ENCODE measurements at places on chromosomes 5 and 9.

- DNase-seq = no peak
Measured at GRCh38 chr9:76378367-76379073, 15.7 kb downstream of the RFK start.

- no peak for DNase-seq
Measured at GRCh38 chr9:38144421-38144820, 75.4 kb upstream of the SHB start.

GRCh38 chr9:97889941-97890887 is 32.1 kb downstream of the TRMO start:
- DNase-seq = no peak

DNA sequence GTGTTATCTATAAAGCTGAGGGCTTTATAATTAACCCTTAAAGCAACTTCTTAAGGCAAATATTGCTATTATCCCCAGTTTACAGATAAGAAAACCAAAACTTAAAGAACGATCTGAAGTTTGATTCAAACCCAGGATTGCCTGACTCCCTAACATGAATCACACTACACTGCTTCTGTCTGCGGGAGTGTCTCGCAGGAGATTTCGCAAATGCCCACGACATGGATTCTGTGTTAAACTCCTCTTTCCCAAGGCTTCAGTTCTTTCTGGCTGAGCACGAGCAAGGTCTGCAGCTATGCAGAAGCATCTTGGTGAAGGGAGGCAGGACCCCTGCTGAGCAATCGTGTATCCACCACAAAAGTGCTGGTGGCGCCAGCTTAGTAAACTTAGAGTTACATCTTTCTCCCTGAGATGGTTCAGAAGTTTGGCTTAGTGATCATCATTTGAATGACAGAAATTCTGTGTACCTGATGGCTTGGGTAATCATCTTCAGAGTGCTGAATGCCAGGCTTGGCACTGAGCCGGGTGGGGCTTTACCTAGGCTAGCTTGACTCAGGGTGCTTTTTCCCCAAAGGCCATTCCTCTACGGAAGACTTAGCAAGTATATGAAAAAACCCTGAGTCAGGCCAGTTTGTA is 81.4 kb upstream of the PIK3R1 start:
- DNase-seq = no peak

- DNase-seq = no peak
Measured at GRCh38 chr5:66987949-66988838, 208.4 kb downstream of the CD180 start.

GRCh38 chr5:151906246-151906645 is 18.4 kb downstream of the GLRA1 start:
- DNase-seq = no peak

GRCh38 chr5:40390281-40391149 is 289.2 kb upstream of the PTGER4 start:
- DNase-seq = no peak

DNA sequence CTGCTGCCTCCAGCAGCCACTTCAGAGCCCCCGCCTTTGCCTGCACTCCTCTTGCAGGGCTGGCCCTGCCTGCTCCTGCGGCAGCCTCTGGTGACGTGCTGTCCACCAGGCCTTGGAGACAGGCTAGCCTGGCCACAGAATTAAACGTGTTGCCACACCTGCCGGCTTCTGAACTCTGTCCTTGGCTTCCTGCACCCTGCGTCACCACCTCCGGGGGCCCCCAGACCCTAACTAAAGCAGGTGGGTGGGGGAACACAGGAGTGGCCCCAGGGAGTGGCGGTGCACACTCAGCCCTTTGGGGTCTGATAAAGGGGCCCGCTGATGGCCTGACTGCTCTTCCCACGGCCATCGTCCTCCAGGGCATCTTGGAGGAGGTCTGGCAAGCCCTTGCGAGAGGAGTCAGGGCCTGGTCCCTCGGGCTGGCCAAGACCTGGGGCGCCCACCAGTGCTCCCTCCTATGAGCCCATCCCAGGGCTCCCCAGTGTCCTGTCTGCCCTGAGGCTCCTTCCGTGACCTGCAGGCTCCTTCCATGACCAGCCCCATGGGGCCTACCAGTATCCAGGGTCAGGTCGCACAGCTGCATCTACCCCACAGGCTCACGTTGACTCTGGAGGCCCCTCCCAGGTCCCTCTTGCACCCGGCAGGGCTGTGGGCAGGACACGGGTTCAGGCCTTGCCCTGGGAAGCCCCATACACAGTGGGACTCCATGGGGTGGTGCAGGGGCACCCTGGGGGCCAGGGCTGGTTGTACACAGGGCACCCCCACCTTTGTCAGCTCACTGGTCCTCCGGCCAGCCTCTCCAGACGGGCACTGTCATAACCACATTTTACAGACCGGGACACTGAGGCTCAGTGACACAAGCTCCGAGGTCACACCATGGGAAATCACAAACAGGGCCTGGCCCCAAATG is 1.0 kb upstream of the MAMDC4 start:
- no peak for DNase-seq

DNA sequence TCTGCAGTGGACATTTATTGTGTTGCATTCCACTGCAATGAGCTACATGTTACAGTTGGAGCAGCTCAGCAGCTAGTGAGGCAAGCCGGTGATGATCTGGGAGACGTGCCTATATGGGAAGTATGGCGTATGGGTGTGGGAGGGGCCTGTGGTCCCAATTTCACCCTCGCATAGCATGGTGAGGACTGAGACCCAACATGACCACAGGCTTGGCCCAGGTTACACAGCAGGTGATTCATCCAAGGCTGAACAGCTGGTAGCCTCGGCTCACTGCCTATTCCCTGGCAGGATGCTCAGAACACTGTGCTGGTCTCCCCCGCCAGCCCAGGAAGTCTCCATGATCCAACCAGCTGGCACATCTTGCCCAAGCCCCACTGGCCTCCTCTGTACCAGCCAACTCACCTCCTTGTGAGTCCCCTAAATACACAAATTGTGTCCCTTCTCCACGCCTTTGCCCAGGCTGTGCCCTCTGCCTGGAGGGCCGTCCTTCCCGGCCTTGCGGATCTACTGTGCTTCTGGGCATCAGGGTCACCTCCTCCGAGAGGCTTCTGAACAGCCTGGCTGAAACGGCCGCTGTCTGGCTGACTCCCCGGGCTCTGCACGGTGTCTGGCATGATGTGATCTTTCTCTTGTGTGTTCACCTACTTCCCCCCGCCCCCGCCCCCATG is 81.4 kb downstream of the NSUN2 start:
- no peak for DNase-seq

GRCh38 chr9:86034863-86035734 is 64.3 kb downstream of the GOLM1 start:
- no peak for DNase-seq

DNA sequence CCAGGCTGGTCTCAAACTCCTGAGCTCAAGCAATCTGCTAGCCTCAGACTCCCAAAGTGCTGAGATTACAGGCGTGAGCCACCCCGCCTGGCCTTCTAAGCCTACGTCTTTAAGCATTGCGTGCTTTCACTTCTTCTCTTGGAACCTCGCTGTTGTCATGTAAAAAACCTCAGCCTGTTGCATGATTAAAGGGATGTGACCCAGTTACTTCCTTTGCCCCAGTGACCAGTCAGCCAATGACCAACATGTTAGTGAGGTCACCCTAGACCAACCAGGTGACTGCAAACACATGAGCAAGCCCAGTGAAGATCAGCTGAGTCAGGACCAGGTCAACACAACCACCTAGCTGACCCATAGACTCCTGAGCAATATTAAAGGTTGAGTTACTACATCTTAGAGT is 10.5 kb downstream of the KIF4B start:
- DNase-seq = no peak

DNA sequence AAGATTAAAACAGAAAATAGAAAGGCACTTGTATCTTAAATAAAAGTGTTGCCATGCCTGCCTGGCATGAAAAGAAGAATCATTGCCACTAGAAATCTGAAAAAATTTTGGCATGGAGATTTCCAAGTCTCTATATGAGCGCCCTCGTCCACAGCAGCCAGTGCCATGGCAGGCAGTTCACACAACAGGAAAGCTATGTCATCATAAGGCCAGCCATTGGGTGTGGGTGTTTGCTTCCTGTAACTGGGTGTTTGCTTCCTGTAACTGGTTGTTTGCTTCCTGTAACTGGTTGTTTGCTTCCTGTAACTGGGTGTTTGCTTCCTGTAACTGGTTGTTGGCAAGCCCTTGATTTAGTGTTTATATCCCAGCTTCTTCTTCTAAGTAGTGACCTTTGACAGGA is 446.7 kb downstream of the IRX1 start:
- DNase-seq = no peak

GRCh38 chr9:74463825-74464224 is 33.3 kb upstream of the RORB start:
- no peak for DNase-seq

DNA sequence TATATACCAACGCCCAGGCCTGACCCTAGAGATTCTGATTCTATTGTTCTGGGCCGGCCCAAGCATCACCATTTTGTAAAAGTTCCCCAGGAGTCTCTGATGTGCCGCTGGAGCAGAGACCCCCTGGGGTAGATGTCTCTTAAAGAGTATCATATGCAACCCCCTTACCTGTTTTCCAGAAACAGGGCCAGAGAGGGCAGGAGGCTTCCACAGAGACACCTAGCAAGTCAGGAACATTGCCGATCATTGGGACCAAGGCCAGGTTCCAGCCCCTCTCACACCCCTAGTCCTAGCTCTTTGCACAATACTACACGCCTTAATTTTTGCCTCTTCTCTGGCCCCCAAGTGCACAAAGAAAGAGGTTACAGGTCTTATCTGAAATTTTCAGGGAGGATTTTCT is 63.8 kb downstream of the TMOD1 start:
- no peak for DNase-seq

DNA sequence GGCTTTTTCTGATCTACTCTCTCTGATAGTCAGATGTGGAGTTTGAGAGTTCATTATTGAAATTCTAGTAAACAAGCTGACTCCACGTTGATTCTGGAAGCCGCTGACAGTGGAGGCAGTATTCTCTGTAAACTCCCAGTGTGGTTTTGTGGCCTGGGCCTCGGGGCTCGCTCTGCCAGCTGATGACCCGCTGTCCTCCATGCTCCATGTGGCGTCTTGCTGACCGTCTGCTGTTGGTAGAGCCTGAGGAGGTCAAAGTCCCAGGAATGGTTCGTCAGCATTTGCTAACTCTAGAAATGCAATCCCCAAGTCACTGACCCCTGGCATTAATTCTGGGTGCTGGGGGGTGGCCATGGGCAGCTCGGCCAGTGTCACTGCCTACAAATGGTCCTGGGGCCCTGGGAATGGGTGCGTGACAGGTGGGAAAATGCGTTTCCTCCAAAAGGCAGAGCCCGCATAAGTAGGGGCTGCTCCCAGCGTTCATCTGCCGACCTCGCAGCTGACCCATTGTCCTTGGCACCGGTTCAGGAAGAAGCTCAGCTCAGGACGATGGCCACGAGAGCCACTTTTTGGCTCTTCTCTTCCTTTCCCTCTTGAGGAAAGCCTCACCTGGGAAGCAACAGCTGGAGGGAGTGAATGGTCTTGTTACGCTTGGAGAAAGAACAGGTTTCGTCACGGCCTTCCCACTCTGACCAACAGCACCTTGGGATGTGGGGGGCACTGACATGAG is 55.1 kb downstream of the MRPL36 start:
- DNase-seq = no peak

All from NCI-H1436 treated with DMSO at 0.1 percent for 48 hours (cell line).